ENCODE measurements at places on chromosomes 12 and 14.

DNA sequence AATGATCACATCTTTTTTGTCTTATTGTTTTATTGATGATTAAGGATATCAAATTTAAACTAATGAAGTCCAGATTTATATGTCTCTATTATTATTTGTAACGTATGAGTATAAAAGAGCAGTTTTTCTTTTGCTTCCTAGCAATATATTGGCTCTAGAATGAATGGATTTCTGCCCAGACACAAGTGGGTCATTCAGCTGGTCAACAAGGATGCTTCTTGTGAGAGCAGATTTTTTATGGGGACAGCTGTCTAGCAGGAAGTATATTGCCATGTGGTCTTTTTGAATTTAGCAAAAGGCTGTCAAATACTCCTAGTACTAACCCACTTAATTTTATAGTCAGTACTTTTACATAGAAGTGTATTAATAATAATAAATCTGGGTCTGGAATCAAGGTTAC lies 1071.1 kb upstream of the FLRT2 start:
- no peaks in the 10 kb centered on the region for H3K36me3 ChIP-seq
- no peak overlapping the region for H3K27ac ChIP-seq
- H3K27me3 ChIP-seq: no peaks in the 10 kb centered on the region
- H3K4me3 ChIP-seq: no peak overlapping the region
- no peak for DNase-seq
- no peaks in the 10 kb centered on the region for H3K4me1 ChIP-seq

DNA sequence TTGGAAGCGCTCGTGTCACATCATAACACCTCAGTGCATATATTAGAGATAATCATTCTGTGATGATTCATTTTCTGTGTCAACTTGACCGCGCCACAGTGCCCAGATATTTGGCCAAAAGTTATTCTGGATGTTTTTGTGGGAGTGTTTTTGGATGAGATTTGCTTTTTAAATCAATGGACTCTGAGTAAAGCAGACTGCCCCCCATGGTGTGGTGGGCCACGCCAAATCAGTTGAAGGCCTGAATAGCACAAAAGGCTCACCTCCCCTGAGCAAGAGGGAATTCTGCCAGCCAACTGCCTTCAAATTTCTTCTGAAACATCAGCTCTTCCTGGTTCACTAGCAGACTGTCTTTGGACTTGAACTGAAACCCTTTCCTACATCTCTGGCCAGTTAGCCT lies 24.6 kb upstream of the MAP3K9 start:
- no peak for DNase-seq
- H3K27ac ChIP-seq: no peak overlapping the region
- no peaks in the 10 kb centered on the region for H3K36me3 ChIP-seq
- H3K4me3 ChIP-seq: no peak overlapping the region
- no peaks in the 10 kb centered on the region for H3K27me3 ChIP-seq
- no peaks in the 10 kb centered on the region for H3K4me1 ChIP-seq

- no peak overlapping the region for H3K4me3 ChIP-seq
- H3K27ac ChIP-seq: peak overlapping the region; percentile 45
- no peak for DNase-seq
- peaks cover 13% of the 10 kb centered on the region for H3K36me3 ChIP-seq
- no peaks in the 10 kb centered on the region for H3K27me3 ChIP-seq
- peaks cover 5% of the 10 kb centered on the region for H3K4me1 ChIP-seq
These were observed 74.3 kb downstream of the SUSD6 start for GRCh38 chr14:69685716-69686115.

DNA sequence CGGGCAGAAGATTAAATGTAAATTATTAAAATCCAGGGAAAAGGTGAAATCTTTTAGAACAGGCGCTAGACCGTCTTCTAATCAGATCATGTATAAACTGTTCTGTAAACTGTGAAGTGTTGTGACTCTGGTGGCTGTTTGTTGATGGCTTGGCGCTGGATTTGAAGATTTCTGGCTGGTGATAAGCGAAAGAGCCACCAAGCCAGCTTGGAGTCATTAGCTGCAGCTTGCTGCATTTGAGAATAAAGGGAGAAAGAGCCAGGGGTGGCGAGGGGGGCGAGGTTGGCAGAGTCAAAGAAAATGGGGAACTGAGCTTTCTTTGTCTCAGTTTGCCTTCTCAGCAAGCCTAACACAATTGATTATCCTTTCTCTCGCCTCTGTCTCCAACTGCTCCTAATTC lies 8.0 kb downstream of the SYNDIG1L start:
- H3K27ac ChIP-seq: no peak overlapping the region
- no peak overlapping the region for H3K4me3 ChIP-seq
- no peak for DNase-seq
- H3K36me3 ChIP-seq: no peaks in the 10 kb centered on the region
- peaks cover 40% of the 10 kb centered on the region for H3K27me3 ChIP-seq

- DNase-seq: no peak
- H3K4me1 ChIP-seq: peaks cover 50% of the 10 kb centered on the region
- H3K27me3 ChIP-seq: peaks cover 12% of the 10 kb centered on the region
- no peak overlapping the region for H3K4me3 ChIP-seq
- no peaks in the 10 kb centered on the region for H3K36me3 ChIP-seq
- no peak overlapping the region for H3K27ac ChIP-seq
These were observed 12.8 kb upstream of the NR4A1 start for GRCh38 chr12:52038447-52038846.

DNA sequence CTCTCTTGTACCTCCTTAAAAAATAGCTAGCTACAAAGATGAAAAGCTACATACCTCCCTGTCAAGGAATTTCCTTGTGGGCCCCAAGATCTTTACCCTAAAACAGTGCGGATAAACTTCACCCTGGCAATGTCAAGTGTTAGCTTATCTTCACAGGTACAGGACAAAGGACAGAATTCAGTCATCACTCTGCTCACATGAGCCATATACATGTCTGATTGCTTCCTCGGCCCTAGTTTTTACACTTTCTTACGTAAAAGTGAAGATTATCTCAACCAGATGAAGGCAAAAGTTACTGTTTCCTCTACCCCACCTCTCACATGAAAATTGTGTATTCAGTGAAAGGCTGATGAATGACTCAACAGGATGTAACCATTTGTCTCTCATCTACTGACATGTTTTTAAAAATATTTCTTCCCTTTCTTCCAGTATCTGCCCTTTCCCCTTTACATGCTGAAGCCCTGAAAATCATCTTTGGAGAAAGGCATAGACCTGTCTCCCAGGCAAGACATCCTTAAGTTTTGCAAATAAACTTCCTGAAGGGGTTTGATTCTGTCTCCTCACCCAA lies 890.1 kb downstream of the GALC start:
- no peaks in the 10 kb centered on the region for H3K4me1 ChIP-seq
- H3K36me3 ChIP-seq: no peaks in the 10 kb centered on the region
- H3K27me3 ChIP-seq: no peaks in the 10 kb centered on the region
- no peak overlapping the region for H3K4me3 ChIP-seq
- no peak overlapping the region for H3K27ac ChIP-seq
- no peak for DNase-seq

DNA sequence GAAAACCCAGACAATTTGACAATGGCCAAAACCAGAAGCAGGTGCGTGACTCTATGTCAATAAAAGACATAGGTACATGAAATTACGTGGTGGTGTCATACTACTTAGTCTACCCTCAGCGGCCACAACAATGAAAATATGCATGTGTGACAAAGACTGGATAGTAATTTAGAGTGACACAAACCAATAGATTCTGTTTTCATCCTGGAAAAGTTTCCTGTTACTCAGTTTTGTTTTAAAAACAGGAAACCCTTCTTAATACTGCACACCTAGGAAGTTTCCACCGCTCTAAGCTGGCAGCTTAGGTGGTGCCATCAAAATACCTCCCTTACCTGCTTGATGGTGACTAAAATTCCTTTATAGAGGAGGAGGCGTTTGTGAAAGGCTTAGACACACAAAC lies 15.1 kb downstream of the POU6F1 start:
- no peak for DNase-seq
- no peak overlapping the region for H3K27ac ChIP-seq
- peaks cover 2% of the 10 kb centered on the region for H3K4me1 ChIP-seq
- H3K27me3 ChIP-seq: no peaks in the 10 kb centered on the region

GRCh38 chr12:73714655-73715054 lies 823.0 kb upstream of the ATXN7L3B start:
- H3K27ac ChIP-seq: no peak overlapping the region
- no peak overlapping the region for H3K4me3 ChIP-seq
- no peaks in the 10 kb centered on the region for H3K4me1 ChIP-seq
